ENCODE measurements at places on chromosomes 2 and 18.

GRCh38 chr18:69992776-69993175, 45.1 kb upstream of the CD226 start:
- no peak for DNase-seq

GRCh38 chr2:86793752-86794151, 3.0 kb upstream of the CD8A start:
- no peak for DNase-seq

GRCh38 chr2:219670386-219670785, 43.0 kb downstream of the SLC4A3 start:
- DNase-seq: no peak

- no peak for DNase-seq
Measured at GRCh38 chr2:60888853-60889252, 7.5 kb downstream of the REL start.
